ENCODE measurements at places on chromosomes 11 and 22. TPM values are rescaled to one million over a fixed set of nuclear protein-coding genes. Genes with fewer than 3 reads are reported as not detected.

OR2AG1 gene
- total RNA-seq: not detected

OR9I1 gene
- total RNA-seq: not detected

GRCh38 chr11:96052921-96053651 is 129.2 kb upstream of the MTMR2 start:
- no peak for DNase-seq

DNA sequence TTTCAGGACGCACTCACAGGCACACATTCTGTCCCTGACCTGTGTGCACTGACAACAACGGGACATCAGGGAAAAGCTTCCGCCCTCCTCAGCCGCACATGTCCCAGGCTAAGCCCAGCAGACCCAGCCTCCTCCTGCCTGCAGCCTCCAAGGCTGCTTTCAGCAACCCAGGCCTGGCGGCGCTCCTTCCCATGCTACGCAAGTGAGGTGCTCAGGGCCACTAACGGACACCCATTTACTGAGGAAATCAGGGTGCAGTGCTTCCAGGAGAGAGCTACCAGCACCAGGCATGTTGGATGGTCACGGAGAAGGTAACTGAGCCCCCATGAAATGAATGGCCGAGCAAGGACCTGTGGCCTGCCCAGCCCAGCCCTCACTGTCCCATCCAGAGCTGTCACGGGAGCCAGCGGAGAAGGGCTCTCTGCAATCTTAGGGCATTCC is 6.9 kb downstream of the MOB2 start:
- no peak for DNase-seq

DNA sequence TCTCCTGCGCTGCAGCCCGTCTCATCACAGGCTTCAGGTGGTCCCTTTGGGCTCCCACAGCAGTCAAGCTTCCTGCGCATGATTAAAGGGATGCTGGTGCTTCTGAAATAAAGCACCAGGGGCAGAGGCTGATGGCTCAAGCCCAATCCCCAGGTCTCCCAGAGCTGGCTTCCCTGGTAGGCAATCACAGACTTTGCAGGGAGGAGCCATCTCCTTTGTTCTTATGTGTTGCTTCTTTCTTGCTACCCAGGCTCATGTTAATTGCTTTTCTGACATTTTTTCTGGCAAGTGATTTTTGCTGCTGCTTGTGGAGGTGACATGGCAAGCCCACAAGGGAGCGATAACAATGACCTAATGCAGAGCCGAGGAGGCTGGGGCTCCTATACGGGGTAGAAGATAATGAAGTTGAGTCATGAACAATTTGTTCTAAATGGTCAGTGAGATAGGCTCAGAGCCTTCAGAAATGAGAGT is 25.2 kb upstream of the PLET1 start:
- no peak for DNase-seq

GRCh38 chr11:92391364-92391763 is 166.7 kb downstream of the FAT3 start:
- DNase-seq: no peak

DNA sequence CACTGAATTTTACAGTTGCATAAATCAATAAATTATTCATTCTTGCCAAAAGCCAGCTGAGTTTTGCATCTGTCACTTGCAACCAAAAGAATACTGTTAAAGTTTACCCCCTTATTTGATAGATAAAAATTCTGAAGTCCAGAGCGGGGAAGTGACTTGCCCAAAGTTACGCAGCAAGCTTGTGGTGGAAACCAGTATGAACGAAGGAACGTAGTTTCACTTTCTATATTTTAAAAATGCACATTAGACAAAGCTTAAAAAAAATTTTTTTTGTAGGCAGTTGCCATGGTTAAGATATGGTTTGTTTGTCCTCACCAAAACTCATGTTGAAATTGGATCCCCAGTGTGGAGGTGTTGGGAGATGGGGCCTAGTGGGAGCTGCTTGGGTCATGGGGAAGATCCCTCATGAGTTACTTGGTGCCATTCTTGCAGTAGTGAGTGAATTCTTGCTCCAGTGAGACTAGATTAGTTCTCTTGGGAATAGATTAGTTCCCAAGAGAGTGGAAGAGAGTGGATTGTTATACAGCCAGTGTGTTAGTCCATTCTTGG is 46.3 kb upstream of the SEZ6L start:
- no peak for DNase-seq
